ENCODE measurements at places on chromosomes 11 and 22.

DNA sequence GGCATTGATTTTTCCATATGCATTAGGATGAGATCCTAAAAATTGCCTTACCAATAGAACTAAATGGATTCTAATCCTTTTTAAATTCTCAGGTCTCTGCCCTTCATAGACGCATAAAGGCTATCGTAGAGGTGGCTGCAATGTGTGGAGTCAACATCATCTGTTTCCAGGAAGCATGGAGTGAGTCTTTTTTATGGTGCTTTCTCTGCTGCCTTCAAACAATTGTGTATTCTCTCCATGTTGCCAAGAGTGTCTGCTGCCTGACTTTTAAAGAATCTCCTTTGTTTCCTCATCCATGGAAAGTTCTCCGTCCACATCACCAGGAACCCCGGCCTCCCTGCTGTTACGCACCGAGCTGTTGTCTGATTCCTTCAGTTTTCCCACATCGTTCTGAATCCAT lies 6.9 kb downstream of the UPB1 start:
- no peak for DNase-seq

- no peak for DNase-seq
Measured at GRCh38 chr11:6615882-6616585, 3.2 kb downstream of the TPP1 start.

GRCh38 chr22:28443526-28443876 lies 236.1 kb downstream of the TTC28 start:
- DNase-seq, result no peak

DNA sequence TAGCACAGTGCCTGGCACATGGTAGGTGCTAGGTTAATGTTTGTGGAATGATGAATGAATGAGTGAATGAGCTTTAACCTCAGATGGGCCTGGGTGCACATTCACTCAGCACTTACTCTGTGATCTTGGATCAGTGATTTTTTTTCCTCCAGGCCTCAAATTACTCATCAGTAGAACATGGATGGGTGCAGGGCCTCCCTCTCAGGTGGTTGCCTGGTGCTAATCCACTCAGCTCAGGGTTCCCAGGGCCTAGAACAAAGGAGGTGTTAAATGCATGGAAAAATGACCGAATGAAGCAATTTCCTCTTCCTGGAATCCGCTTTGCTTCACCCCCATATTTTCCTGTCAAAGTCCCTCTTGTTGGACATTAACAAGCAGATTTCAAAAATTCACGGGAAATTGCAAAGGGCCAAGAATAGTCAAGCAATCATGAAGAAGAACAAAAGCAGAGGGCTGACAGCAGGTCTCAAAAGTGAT lies 93.5 kb downstream of the MYEOV start:
- no peak for DNase-seq

DNA sequence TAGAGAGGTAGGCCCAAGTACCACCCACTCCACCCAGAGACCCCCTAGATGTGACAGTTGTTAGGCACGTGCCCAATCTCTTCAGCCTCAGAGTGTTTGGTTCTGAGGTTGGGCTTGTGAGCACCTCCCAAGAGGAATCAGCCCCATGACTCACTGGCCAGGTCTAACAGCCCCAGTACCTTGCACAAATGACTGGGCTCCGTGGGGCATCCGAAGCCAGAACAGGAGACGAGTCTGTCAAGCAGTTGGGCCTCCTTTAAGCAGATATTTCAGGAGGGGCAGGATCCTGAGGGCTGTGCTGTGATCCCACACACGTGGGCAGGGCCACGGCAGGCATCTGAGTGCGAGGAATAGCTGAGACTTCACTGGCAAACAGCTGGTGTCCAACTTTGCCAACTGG lies 29.1 kb upstream of the FGF19 start:
- no peak for DNase-seq

- DNase-seq, result no peak
Measured at GRCh38 chr22:19169002-19169946, 9.3 kb downstream of the SLC25A1 start.

DNA sequence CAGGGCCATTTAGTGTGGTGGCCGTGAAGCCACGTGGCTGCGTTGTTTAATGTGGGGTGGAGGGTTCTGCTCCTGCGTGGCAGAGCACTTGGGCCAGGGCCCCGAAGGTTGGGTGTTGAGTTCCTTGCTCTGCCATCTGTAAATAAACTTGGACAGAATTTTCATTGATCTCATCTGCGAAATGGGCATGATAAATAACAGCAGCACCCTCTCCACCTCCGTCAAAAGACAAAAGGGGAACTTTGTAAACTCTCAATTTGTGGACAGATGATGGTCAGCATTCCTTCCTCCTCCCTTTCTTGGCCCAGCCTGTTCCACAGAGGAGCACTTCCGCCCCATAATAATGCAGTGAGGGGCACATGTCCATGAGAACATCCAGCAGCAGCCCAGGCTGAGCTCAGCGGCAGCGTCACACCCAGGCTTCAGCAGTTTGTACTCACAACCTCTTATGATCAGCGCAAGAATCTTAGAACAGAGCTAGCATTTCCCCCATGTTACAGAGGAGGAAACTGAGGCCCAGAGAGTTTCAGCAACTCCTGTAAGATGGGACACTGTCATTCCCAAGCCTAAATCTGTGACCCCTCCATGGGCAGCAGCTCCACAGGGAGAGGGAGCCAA lies 874.5 kb downstream of the BRD1 start:
- DNase-seq, result no peak

DNA sequence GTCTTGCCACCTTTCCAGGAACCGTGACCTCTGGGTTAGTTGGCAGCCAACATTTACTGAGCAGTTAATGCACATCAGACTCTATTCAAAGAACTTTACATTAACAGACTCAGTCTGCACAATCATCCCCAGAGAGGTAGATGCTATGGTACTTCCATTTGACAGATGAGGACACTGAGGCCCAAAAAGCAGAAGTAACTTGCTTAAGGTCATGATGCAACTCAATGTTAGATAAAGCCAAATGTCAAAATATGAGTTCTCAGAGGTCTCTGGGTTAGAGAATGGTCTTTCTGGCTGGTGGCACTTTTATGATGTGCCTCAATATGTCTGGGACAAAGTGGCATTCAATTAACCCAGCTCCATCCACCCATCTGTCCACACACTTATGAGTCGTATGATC lies 450.0 kb downstream of the MIAT start:
- no peak for DNase-seq
